ENCODE measurements at places on chromosomes 4 and X.

DNA sequence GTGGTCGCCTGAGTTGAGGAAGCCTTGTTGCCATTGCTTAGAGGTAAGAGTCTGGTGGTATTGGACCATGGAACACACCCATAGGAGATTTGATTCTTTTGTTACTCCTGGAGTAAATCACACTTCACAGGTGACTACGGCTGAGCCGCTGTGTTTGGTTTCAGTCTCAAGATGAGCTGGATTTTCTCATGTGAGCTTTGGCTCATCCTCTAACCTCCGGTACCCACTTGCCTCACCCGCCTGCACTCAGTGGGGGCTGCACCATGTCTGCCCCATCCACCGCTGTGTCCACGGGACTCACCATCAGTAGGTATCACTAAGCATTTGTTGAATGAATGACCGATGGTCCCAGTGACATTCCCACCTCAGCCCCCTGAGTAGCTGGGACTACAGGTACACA lies 52.7 kb downstream of the HTT-AS start:
- DNase-seq, result no peak

DNA sequence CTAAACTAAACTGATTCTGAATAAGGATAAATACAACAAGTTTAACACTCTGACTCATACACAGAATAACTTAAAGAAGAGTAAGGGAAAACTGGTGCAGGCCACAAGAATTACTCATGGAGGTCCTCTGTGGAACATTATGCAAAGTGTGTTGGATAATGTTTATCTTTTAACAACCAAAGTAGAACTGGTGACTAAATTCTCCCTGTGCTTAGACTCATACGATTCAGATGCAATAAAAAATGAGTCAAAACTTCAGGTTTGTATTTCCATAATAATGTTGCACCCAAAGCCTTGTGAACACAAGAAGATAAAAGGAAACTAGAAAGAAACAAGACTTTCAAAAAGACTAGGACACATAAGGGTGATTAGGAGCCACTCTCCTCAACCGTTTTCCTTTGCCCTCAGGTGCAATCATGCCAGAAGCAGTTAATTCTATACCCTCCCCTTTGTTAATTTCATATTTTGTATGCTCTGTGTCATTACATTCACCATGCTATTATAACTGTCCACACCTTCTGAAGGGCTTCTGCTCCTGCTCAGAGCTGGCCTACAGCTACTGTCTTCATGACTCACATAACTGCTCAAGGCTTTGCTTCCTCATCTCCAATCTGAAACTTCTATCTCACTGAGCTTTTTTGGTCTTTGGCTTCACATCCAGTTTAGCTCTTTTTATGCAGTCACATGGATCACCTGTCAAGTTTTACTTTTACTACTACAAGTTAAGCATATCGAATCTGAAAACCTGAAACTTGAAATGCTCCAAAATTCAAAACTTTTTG lies 60.2 kb downstream of the KCNIP4 start:
- DNase-seq, result peak; percentile 96

DNA sequence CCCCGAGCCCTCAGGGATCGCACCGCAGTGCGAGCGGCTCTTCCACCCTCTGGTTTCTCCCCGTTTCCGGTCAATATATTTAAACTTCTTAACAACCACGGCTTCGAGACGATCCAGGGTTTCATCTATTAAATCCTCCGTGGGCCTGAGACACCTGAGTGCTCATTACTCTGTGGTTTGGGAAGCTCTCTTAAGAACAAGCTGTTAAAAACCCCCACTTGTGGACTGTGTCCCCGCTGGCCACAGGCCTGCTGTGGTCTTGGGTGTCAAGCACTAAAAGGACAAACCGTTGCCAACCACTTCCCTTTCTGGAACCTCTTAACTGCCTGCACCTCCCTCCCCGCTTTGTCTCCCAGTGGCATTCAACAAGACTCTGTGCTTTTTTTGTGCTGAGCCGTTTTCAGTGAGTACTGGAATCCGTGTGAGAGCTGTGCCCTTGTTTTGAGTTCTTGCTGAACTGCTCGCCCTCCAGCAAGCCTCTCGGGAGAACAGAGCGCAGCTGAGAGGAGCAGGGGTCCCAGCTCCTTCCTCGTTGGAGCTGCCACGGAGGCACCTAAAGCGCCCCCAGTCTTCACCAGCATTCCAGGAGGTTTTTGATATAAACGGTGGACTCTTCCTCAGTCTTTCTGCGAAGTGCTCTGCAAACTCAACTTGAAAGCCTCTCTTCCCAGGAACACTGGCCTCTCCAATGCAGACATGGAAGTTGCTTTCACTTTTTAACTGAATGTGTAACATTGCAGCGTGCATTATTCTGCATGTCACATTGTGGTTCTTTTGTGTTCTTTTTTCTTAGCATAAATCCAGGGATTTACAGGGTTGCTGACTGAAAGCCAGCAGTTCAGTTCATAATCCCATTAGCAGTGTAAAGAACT lies 691 bp upstream of the IGFBP7 start:
- DNase-seq, result peak; percentile 80

GRCh38 chr4:144223149-144223548 lies 82.6 kb upstream of the GYPA start:
- DNase-seq, result no peak

GRCh38 chr4:73103799-73104503 lies 34.4 kb upstream of the COX18 start:
- no peak for DNase-seq

DNA sequence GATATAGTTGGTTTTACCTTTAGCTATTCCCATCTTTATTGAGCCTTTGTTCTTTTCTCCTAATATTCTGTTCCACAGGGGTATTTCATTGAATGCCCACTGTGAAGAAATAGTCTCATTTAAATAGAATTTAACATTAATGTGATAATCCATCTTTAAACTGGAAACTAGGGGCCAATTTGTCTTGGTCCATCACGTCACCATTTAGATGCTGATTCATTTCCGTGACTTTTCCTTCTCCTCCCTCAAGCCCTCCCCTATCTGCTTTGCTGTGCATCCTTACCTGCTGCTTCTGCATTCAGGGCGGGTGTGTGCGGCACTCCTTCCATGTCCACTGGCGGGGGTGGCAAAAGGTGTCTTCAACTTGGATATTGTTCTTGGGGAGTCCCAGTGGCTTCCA lies 241.1 kb downstream of the FBXW7 start:
- no peak for DNase-seq

DNA sequence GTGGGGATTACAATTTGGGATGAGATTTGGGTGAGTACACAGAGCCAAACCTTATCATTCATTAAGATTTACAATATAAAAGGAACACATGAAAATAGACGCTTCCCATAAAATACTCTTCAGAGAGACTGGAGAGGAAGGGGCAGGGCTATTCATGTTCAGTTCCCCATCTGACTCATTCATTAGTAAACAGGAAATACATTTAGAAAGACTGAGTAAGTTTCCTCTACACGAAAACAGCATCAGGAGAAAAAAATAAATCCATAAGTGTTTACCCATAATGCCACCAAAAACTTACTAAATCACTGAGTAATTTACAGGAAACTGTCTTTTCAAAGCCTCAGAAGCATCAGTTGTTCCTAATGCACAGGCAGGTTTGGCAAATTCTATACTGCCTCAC lies 255.4 kb upstream of the CXorf51A start:
- no peak for DNase-seq

Data from astrocyte (in vitro differentiated cells and primary cell).